ENCODE measurements at places on chromosomes 4 and X.
A peak's percentile ranks its signal among the peaks of the same experiment; 100 is the strongest.

- no peak for DNase-seq
Measured at GRCh38 chrX:103170216-103170615, 44.7 kb upstream of the BEX4 start.

GRCh38 chrX:47198026-47198686 lies 4.5 kb downstream of the UBA1 start:
- DNase-seq, result no peak

DNA sequence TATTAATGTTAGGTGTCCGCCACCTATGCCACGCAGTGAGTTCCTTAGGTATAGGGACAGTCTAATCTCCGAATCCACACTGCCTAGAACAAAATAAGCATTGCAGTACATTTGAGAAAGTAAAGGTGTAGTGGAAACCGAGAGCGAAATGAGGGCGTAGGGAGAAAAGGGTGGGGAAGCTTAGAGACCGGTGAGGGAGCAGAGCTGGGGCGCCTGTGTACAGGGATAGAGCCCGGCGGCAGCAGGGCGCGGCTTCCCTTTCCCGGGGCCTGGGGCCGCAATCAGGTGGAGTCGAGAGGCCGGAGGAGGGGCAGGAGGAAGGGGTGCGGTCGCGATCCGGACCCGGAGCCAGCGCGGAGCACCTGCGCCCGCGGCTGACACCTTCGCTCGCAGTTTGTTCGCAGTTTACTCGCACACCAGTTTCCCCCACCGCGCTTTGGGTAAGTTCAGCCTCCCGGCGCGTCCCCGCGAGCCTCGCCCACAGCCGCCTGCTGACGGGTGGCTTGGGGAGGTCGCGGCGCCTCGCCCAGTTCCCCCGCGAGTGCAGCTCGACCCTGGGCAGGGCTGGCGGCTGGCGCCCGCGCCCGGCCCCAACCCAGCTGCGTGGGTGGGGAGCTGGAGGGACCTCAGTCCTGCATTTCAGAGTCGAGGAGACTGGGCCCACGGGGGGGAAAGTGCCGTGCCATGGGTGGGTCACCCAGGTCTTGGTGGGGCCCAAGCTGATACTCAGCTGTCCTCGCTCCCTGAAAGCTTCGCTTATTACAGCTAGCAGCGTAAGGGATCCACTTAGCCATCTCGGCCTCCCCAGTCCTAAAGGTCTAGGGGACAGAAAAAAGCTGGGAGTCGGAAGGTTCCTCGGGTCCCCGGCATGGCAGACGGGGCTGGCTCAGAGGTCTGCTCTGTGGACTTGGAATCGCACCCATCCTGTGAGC lies at the start of gene ANXA3:
ANXA3 (plus strand) TSS at position 351 of the 932 bp plus-strand sequence. CDS start 2,704 bp downstream, outside the sequence.
- no peak for DNase-seq

GRCh38 chr4:37436546-37436945 lies 192.0 kb downstream of the NWD2 start:
- no peak for DNase-seq

DNA sequence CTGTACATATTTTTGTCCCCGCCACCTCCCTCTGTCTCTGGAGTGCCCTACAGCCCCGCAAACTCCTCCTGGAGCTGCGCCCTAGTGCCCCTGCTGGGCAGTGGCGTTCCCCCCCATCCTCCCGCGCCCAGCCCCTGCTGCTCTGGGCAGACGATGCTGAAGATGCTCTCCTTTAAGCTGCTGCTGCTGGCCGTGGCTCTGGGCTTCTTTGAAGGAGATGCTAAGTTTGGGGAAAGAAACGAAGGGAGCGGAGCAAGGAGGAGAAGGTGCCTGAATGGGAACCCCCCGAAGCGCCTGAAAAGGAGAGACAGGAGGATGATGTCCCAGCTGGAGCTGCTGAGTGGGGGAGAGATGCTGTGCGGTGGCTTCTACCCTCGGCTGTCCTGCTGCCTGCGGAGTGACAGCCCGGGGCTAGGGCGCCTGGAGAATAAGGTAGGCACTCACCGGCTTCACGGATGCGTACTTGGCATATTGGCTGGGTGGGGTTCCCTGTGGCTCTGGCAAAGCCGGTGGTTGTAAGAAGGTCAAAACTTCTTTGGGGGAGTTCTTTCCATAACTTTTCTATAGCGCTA lies 653 bp downstream of the HHIP start:
- DNase-seq, result no peak

- DNase-seq, result peak; percentile 28
Measured at GRCh38 chr4:140012688-140013486, 141.1 kb downstream of the MAML3 start.

DNA sequence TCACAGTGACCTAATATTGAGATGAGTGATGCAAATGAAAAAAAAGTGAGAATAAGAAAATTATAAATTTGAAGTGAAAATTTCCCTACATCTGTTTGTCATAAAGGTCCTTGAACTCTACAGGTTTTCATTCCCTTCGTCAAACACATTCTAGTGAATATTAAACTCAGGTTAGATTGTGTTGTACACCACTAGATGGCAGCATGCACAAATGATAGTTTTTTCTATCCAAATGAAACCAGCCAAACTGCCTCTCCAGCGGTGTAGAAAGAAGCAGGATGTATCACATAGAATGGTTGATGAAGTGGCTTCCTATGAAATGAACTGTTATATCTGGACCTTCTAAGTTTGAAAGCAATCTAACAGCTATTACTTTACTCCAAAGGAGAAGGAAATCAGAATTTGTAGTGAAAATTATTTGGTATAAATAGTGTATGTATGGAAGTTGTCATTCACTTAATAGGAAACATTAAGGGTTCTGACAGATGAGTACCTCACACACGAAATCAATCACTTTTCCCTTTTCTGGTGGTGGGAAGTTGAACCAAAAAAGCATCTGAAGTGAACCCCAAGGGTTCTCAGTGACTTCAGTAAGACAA lies 382.7 kb downstream of the UNC5C start:
- no peak for DNase-seq

GRCh38 chr4:37793562-37793961 lies 32.9 kb upstream of the PGM2 start:
- no peak for DNase-seq

DNA sequence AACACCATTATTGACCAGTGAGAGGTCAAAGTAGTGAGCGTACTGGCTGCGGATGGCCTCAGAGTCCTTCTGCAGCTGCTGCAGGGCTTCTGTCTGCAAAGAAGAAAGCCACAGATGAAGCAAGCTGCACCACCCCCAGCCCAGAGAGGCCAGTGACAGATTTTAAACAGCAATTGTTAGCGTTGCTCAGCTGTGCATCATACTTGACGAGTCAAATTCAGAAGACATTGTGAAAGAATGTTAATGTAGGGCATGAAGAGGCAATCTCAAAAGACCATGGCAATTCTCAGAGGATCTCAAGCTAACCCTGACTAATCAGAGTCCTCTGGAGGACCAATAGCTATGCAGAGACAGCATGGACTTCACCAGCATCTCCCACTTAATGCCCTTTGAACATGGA lies 16.6 kb downstream of the DKC1 start:
- DNase-seq, result no peak

- DNase-seq, result no peak
Measured at GRCh38 chr4:183995570-183995969, 90.5 kb downstream of the STOX2 start.

DNA sequence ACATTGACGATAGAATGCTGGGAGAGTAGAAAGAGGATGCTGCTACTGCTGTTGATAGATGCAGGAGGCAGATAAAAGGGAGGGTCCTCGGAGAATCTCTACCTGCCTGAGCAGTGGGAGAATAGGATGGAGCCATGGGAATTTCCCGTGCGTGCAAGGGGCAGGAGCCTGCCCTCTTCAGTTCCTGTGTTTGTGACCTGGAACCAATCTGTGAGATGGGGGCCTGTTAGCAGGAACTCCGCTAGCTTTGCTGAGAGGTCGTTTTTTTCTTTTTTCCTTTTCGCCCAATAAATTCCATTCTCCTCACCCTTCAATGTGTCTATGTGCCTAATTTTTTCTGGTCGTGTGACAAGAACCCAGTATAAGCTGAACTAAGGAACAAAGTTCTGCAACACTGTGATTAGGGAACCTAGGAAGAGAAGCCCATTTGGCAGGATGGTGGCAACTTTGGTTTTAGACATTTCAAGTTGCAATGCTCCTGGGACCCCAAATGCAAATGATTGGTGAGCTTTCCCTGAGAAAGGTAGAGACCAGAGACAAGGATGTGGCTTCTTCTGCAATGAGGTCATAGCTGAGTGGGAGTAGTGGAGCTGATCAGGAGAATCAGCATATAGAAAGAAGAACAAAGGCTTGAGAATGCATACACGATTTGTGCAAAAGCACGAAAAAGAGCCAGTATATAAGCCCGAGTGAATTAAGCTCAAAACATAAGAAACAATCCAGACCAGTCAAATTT lies 23.9 kb downstream of the SLC39A8 start:
- DNase-seq, result no peak

DNA sequence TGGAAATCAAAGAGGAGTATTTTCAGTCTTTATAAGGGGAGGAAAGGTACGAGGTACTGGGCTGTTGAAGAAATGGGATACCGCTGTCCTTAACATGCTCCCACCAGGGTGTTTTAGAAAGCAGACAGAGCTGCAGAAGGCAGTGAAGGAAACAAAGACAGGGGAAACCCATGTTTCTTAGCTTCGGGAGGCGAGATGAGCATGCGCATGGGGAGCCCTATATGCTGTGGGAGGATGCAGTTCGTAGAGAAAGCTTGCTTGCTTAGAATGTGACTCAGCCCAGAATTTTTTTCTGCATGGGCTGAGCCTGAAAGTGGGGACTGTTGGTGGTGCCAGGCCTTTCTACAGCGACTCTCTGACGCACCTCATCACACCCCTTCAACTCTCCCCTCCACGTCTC lies 28.8 kb upstream of the SCOC start:
- no peak for DNase-seq

GRCh38 chr4:127113844-127114362 lies 518.9 kb upstream of the INTU start:
- no peak for DNase-seq

DNA sequence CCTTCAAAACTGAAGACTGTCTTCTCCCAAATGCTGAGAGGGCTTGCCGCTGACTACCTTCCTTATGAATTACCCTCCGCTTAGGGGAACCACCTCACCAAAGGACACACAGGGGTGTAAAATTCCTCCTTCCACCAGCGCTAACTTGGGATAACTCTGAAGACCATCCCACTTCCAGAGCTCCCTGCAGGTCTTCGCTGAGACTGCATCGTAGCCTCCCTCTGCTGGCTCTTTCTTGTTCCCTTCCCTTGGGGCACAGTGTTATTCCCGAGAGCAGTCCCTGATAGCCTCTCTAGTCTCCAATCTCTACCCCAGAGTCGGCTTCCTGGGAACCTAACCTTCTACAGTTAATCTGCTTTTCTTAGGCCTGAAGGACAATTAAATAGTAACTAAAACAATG lies 725.5 kb upstream of the ATOH1 start:
- no peak for DNase-seq

DNA sequence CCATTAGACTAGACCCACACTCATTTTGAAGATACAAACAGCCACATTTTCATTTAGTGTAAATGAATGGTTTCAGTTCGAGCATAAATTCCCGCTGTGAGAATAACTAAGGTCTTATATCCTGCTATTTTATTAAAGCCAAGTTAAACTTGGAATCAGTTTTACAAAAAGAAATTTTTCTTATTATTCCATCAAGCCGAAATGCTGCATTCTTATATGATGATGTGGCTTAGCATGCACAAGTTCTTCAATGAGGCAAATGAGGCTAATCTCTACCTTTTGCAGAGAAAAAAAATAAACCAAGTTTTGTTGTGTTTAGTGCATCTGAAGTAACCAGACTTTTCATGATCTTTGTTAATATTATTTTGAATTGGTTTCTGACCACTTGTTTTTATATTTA lies 953.9 kb upstream of the PCDH10 start:
- no peak for DNase-seq

DNA sequence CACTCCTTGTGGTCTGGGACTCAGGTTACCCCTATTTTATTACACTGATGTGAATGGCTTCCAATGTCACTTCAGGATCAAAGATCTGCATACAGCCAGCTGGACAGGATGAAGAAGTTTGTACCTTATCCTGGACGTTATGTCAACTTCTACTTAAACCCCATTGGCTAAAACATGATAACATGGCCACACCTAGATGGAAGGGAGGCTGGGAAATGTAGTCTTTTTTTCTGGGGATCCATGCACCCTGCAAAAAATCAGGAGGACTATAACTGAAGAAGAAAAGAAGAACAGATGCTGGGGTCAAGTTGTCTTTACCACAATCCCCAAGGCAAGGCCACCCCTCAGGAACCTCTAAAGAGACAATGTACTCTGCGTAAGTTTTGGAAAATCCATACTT lies 459.2 kb downstream of the BCOR start:
- DNase-seq, result no peak

DNA sequence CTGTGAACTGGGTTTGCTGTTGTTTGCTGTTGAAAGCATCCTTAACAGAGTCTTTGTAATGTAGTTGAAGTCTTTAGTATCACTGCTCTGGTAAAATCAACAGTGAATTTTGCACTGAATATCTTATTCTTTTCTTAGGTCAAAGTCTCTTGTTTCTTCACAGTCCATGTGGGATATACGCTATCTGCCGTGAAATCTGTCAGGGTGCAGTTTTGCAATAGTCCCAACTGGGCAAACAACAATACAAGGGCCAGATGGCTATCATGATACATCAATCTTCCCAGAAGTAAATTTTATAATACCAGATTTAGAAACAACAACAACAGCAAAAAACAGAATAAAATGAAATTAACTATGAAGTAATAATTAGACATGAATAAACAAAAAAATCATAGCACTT lies 123.5 kb downstream of the PPARGC1A start:
- no peak for DNase-seq

GRCh38 chr4:5711479-5712184 lies 631 bp downstream of the EVC start:
- DNase-seq, result no peak

GRCh38 chr4:11436084-11436483 lies 7.4 kb upstream of the HS3ST1 start:
- no peak for DNase-seq

GRCh38 chr4:172736046-172736445 lies 432.6 kb upstream of the GALNT7 start:
- DNase-seq, result no peak

DNA sequence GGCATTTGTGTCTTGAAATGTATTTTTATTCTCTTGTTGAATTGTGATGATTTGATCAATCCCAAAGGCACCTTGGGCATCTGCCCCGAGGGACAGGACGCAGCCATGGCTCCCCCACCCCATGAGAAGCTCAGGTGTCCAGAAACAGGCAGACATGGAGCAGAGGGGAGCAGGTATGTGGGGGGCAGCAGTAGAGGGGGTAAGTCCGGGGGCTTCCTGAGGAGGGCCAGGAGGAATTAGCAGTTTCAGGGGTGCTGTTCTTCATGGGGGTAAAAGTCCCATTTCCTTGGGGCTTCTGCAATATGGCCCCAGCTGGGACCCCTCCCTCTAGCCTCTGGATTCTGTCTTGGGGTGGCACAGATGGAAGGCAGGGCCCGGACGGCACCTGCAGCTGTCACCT lies 67.0 kb upstream of the HMX1 start:
- DNase-seq, result no peak

DNA sequence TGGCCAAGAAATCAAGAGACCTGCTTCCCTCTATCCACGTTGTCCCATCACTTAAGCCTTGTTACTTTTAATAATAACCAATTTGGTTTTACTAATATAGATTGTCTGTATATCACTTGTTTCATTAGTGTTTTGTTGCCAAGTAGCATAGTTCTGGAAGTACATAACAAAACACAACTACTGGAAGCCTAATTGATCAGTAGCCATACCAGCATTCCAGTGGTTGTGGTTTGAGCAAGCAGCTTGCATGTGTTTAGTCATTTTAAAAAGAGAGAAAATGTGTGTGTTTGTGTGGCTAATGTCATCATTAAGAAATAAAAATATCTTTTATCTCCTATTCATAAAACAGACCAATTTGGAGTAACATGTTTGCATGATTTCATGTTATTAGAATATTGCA lies 70.8 kb downstream of the PTPN13 start:
- no peak for DNase-seq

Measured in stimulated activated CD4-positive, alpha-beta T cell treated with anti-CD3 and anti-CD28 coated beads, Interleukin-1b, Interleukin-23, amount 100 ng/mL, for 1 hour (primary cell).